ENCODE measurements at places on chromosomes 7 and 10.

- DNase-seq: peak; percentile 85
These were observed 210.4 kb upstream of the ADO start for GRCh38 chr10:62594093-62594520.

DNA sequence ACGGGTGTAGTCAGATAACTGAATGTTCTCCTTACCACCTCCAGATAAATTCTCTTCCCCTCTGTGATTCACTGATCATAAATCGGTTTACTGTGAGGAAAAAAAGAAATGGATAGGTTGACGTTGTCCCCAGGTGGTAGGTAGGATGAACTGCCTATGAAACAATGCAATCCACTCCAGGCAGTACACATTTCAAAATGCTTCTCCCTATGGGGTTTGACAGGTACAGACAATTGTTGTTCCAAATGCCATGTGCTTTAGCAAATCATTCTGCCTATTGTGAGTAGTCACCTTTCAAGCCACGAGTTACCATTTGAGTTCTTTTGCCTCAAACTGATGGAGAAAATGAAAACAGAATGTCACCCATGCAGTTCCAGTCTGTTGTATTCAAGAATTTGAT is 21.8 kb downstream of the VIM start:
- no peak for DNase-seq

DNA sequence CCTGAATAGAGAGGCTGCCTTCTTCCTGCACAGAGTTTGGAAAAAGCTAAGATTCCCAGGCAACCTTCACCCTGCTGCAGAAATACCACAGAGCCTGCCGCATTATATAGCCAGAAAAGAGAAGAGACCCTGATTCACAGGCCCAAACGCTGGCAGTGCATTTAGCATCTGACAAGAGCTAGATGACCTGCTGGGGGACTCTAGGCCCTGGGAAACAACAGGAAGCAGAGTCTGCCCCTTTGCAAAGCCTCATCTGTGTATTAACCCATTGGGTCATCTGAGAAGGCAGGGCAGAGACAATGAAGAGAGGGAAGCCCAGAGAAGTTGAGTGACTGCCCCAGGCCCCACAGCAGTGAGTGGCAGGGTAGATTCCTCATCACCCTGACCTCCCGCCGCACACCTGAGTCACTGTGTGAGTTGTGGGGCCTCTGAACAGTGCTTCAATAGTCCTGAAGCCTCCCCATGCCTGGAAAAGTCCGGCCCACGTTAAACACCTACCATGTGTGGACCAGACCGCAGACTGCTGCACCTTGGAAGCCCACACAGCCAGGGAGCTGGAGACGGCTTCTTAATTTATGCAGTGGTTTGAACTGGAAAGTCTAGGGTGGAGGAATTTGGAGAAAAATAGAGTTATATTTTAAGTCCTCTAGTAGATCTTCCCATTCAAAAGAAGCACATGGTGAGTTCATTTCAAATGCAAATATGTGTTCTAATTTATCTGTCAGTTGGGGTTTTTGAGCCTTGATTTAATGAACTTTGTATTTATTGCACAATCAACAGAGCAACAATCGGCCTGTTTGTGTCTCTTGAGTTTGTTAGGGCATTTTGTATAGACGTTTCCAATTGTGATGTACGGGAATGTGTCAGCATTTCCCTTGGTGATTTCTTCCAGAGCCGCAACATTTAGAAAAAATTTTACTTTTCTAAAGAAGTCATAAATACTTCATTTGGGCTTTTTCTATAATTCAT is 80.4 kb upstream of the GPR26 start:
- peak; percentile 53 for DNase-seq

- peak; percentile 87 for DNase-seq
These were observed 70.1 kb upstream of the RAB11FIP2 start for GRCh38 chr10:118116715-118117449.

GRCh38 chr7:111175908-111176441 is 85.0 kb downstream of the LRRN3 start:
- no peak for DNase-seq

GRCh38 chr10:93715345-93715744 is 13.0 kb upstream of the FRA10AC1 start:
- DNase-seq: no peak

- DNase-seq: no peak
These were observed 10.1 kb downstream of the RASGEF1A start for GRCh38 chr10:43256531-43257346.

DNA sequence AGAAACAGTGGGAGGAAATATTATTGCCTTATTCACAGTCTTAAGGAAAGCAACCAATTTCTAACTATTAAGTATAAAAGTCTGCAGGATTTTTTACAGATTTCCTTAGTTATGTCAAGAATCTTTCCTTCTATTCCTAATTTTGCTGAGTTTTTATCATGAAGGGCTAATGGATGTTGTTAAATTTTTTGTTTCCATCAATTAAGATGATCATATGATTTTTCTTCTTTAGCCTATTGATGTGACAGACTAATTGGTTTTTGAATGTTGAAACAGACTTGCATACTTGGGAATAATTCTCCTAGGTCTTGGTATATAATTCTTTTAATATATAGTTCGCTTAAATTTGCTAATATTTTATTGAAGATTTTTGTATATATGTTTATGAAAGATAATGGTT is 569.1 kb upstream of the KCND2 start:
- no peak for DNase-seq

- no peak for DNase-seq
These were observed 27.6 kb upstream of the NEUROG3 start for GRCh38 chr10:69600761-69601330.

DNA sequence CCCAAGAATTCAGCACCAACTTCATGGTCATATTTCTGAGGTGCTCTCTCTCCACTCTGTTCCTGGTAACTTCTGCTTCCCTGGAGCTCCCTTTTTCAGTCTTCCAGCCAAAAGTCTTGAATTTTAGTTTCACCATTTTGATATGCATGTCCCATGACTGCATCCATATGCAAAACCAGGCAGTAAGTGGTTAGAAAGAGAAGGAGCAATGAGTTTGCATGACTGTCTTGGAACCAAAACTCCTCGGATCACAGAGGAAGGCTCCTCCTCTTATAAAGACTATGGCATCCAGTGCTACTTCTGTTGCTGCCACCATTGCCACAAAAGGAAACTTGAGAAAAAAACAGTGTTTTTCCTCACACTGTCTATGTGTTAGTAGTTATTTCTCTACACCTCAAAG is 269.1 kb upstream of the GLI3 start:
- DNase-seq: no peak

DNA sequence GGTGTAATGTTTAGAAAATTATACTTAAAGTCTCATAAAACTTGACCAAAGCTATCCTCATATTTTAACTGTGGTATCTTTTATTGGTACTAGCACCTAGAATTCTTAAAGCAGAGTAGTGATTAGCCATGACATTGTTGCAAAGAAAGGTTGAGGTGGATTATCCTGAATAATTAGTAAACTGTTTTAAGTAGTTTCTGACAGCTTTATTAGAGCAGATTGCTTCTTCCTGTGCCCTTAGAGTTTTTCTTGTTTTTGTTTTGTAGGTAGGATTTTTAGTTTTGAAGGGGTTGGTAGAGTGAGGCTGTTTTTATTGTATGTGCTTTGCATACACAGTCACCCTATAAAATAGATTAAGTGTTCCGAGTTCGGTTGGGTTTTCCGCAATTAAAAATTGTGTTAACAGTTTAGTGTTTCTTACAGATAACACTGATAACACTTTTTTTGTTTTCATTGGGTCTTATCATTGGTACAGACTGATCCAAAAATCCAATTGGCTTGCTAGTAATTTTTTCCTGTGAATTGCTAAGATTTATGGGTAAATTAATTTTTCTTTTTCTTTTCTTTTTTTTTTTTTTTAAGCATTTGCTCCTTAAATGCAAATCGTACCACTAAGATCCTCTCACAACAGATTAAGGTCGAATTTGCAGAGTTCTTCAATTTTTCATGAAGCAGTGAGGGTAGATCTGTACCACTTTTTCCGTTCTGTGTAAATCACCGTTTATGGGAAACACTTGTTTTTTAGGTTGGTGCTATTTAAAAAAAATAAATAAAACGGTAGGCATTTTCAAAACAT is 2.1 kb upstream of the PBLD start:
- no peak for DNase-seq

DNA sequence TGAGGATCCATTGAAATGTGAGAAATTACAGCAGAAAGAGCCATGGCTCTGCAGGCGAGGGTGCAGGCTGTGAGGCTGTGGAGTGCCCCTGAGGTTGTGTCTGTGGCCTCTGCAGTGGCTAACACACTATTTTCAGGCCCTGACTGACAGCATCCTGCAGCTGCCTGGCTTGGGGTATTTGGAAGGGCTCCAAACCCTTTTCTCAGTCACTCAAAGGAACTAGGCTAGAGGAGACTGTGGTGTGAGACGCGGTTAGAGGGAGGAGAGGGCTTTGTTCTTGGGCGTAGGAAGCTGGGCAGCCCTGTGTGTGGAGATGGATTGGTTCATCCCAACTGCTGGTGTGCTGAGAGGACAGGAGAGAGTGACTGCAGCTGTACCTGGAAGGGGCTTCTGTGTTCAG is 134.9 kb downstream of the RAMP3 start:
- no peak for DNase-seq

GRCh38 chr7:112495810-112496462 is 15.1 kb downstream of the LSMEM1 start:
- peak; percentile 67 for DNase-seq

DNA sequence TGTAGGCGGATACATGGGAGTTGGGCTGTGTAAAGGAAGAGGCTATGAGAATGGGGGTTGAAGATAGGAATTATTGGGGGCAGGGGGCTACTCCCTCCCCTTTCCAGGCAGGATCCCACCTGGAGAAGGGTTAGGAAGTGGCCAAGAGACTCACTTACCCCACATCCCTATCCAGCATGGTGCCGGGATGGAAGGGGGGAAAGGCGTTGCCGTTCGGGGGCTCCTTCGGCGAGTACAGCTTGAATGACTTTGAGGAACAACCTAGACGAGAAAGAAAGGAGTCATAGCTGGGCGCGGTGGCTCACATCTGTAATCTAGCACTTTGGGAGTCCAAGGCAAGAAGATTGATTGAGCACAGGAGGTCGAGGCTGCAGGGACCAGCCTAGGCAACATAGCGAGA is 8.9 kb downstream of the LDB1 start:
- DNase-seq: no peak
